IMR-90 (cell line): ENCODE measurements at places on chromosomes 12 and 14. TPM values are rescaled to one million over a fixed set of nuclear protein-coding genes. Genes with fewer than 3 reads are reported as not detected.

CMA1 gene
- not detected in 2 replicates for total RNA-seq

RFX4 gene
- not detected in 2 replicates for total RNA-seq

GRCh38 chr12:48978741-48979601, 849 bp downstream of the WNT1 start:
- peaks cover 3% of the 10 kb centered on the region; the same call in 1 of the 2 replicates for H3K4me1 ChIP-seq
- peaks cover 79% of the 10 kb centered on the region for H3K27me3 ChIP-seq
- no peaks in the 10 kb centered on the region for H3K36me3 ChIP-seq
- no peak overlapping the region for H3K4me3 ChIP-seq

DNA sequence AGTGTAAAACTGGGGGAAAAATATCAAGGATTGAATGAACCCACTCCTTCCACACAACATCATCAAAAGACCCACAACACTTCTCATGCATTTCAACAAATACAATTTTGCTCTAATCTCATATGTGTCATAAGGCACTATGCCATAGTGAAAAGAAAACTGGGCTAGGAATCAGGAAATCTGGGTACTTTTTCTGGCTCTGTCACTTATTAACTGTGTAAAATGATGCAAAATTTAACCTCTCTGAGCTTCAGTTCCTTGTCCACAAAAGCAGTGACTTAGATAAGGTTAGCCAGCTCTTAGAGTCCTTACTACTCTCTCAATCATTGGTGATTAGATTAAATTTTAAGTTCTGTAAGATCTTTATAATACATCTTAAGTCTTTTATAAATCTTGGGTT, 250.5 kb upstream of the SOX5 start:
- no peaks in the 10 kb centered on the region for H3K27me3 ChIP-seq
- no peak overlapping the region for H3K27ac ChIP-seq
- H3K4me1 ChIP-seq: peaks cover 10% of the 10 kb centered on the region

- no peak overlapping the region for H3K27ac ChIP-seq
- no peaks in the 10 kb centered on the region for H3K27me3 ChIP-seq
- H3K36me3 ChIP-seq: peaks cover 7% of the 10 kb centered on the region; the same call in 1 of the 2 replicates
- no peak overlapping the region for H3K4me3 ChIP-seq
- DNase-seq: peak; percentile 61
Measured at GRCh38 chr14:35747379-35747778, 61.7 kb downstream of the RALGAPA1 start.
